Naive thymus-derived CD8-positive, alpha-beta T cell (primary cell): ENCODE measurements at places on chromosomes 11 and 22.

DNA sequence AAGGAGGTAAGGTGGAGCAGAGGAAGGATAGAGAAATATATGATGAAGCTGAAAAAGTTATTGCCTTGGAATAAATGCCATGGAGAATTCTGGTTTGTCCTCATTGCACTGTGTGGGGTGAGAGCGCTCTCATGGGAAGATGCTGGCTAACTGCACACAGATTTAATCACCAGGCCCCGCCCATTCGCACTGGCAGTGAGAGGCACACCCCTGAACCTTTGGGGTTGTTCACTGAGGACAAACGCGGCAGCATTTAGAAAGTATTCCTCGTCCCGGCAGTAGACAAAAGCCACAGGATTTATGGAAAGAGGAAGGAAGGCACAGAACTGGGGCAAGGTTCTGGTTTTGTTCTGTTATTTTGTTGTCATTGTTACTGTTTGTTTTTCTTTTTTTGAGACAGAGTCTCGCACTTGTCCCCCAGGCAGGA, 70.2 kb downstream of the MED15 start:
- no peak for DNase-seq

DNA sequence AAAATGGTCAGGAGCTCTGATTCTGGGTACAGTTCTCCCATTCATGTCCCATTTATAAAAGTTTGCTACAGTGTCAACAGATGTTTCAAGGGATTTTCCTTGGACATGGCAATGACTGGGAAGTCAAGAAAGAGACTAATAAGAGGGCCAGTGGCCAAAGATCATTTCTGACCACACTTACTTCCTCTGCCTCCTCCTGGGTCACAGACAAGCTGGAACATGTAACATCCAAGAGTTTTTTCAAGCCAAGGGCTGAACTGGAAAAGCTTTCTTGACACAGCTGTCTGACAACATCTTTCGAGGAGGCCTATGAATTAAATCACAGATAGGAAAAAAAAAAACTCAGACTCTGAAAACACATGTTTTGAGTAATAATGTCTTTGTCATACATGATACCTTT, 8.7 kb downstream of the COMMD9 start:
- no peak for DNase-seq

DNA sequence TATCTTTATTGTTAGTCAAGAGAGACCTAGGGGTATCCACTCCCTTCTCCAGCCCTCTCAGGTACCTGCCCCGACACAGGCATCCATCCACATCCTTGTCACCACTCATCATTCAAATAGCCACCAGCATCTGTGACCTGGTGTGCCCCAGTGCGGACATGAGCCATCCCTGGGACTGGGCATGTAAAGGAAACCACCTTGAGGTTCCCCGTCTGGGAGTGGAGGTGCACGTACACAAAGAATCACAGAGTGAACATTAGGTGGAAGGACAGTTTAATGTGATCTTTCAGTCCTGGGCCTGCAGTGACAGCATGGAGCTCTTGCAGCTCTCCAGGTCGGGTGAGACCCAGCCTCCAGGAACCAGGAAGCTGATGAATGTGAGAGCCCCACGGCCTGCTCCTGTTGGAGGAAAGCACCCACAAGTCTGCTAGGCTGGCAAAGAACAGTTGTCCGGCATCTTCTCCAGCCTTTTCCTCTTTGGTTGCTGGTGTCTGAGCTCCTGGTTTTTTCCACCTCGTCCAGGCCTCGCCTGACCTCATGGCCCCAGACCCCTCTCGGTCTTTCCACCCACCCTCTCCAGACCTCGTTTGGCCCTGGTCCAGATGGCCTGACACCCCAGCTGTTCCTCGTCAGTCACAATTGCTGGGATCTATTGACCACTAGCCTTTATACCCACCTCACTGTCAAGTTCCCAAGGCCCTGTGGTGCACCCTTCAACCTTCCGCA, 16.5 kb downstream of the PSMD13 start:
- no peak for DNase-seq

DNA sequence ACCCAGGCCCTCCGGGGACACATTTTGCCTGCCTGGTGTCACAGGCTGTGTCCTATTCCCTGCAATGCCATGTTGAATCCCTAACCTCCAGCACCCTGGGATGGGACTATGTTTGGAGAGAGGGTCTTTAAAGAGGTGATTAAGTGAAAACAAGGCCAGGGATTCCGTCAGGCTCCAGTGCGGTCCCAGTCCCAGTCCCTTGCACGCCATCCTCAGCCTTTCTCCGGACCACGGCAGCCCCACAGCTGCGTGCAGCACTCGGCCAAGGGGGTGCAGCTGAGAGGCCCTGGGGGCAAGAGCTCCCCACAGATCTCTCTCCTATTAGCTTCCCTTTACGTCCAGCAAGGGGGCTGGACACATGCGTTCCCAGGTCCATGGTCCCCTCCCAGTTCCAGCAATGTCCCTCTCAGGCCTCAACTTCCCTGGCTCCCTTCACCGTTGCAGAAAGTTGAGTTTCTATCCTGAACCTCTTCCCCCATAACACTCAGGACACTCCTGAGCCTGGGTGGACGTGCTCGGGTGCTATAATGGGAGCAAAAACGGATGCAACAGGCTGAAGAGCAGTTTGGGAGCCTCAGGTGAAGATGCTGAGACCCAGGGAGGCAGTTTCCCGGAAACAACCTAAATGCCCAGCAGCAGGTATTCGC, 1422.7 kb downstream of the BRD1 start:
- no peak for DNase-seq

GRCh38 chr11:58562375-58562800, 13.3 kb downstream of the LPXN start:
- no peak for DNase-seq

DNA sequence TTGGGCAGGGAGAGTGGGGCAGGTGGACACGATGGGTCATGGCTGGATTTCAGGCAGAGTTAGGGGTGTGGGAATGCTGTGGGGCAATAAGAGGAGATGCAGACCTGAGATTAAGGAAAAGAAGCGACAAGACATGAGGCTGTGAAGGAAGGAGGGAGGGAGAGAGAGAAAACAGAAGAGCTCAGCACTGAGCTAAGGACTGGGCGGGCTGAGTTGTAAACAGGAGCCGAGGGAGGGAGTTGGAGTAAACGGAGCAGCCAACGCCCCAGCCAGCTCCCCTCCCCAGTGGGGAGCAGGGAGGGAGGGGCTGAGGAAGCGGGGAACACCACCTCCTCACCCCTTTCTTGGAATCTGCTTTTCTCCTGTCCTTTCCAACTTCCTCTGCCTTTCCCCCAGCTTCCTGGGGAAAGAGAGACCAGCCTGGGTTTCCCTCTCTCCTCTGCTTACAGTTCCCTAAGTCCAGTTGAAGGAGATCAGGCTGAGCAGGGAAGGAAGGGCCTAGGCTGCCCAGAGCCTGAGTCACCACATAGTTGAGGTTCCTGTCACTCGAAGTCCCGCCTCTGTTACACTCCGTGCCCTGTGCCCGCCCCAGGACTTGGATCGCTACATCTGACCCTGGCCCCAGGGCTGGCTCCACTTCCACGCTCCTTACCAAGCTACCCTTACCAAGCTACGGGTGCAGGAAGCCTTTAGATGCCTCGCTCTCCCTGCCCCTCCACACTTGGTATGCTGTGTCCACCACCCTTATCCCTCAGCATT, 6.7 kb upstream of the AHNAK start:
- peak; percentile 37 for DNase-seq

DNA sequence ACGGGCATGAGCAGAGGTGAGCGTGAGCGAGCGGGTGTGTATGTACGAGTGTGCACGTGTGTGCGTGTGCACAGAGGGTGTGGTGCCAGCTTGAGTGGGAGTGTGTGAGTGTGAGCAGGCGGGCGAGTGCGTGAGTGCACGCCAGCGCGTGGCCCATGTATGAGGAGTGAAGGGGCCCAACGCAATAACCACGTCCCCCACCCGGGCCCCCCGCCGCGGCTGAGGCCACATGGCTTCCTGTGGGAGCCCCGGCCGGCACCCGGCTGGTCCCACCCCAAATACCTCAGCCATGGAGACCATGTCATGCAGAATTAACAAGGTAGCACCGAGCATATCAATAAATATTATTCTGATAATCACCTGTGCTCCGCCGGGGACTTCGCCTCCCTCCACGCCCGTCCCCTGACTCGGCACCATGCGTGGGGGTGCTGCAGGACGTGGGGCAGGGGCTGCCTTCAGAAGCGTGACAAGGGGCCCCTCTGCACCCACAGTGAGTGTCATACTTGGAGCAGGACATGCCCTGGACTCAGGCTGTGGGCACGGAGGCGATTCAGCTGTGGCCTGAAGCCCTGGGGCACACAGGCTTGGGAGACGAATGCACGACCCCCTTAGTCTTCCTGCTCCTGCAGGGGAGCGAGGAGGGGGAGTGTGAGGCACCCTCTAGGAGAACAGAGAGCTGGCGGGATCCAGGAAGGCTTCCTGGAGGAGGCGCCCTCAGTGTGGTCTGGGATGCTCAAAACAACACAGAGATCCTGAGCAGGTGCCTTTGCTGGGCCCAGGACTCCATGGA, 5.6 kb upstream of the TRABD start:
- DNase-seq: no peak

- no peak for DNase-seq
These were observed 129.2 kb downstream of the CTTN start for GRCh38 chr11:70527429-70528045.

DNA sequence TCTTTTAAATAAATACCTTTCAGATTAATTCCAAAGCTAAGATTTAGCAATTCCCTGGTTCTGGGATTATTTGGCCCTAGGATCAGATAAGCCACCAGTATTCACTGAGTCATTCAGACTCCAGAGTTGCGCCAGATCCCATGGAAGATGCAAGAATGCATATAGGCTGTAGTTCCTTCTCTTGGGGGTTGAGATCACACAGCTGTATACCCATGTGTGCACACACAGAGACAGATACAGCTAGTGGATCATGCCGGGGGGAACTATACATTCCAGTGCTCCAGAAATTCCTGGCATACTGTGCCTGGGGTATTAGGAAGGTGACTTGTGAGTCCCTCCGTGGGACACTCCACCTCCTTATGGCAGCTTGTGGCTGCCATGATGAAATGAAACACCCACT, 75.4 kb downstream of the ZBTB16 start:
- no peak for DNase-seq

- no peak for DNase-seq
These were observed 56.3 kb upstream of the SOX6 start for GRCh38 chr11:16412525-16413172.
